A549 treated with AZD2906 at 1 μM for 4 hours (cell line): ENCODE measurements at places on chromosomes 1 and 21. TPM values are rescaled to one million over a fixed set of nuclear protein-coding genes. Genes with fewer than 3 reads are reported as not detected.

Gene TENT5C
- 0.06 to 0.13 TPM (median 0.09 TPM) in 5 replicates for total RNA-seq

Gene CYP4A22
- not detected in 5 replicates for total RNA-seq

Gene NBPF6
- 0.02 TPM in 1 of 5 replicates, not detected in the others for total RNA-seq

Gene AMY1C
- not detected in 5 replicates for total RNA-seq

Gene PSMA5
- 98.1 to 109 TPM (median 102 TPM) in 5 replicates for total RNA-seq

Gene AIM2
- total RNA-seq, result not detected in 5 replicates

Gene FCRLA
- 0.03 to 0.06 TPM in 2 of 5 replicates, not detected in the others for total RNA-seq

Gene KIAA1614
- 0.69 to 1.6 TPM (median 1.2 TPM) in 5 replicates for total RNA-seq

Gene CD1D
- 0.03 to 0.05 TPM (median 0.04 TPM) in 4 of 5 replicates, not detected in the other for total RNA-seq

Gene CFH
- total RNA-seq, result 3.7 to 4.8 TPM (median 4.2 TPM) in 5 replicates

Gene ERICH3
- total RNA-seq, result not detected in 5 replicates

Gene ITLN1
- total RNA-seq, result not detected in 5 replicates

Gene ELF3
- 104 to 139 TPM (median 124 TPM) in 5 replicates for total RNA-seq

Gene LORICRIN
- total RNA-seq, result 0.06 TPM in 1 of 5 replicates, not detected in the others

Gene RPL22
- 284 to 448 TPM (median 429 TPM) in 5 replicates for total RNA-seq

Gene RHCE
- 0.05 to 0.17 TPM in 2 of 5 replicates, not detected in the others for total RNA-seq

Gene TMED5
- 27.5 to 35.1 TPM (median 33.4 TPM) in 5 replicates for total RNA-seq

Gene DISP1
- 1.5 to 2.0 TPM (median 1.8 TPM) in 5 replicates for total RNA-seq

Gene LCE2A
- not detected in 5 replicates for total RNA-seq

Gene KRTAP11-1
- not detected in 5 replicates for total RNA-seq

Gene OVAAL
- total RNA-seq, result 0.08 to 0.17 TPM (median 0.14 TPM) in 4 of 5 replicates, not detected in the other

Gene SFN
- 494 to 656 TPM (median 566 TPM) in 5 replicates for total RNA-seq

Gene NPHS2
- total RNA-seq, result not detected in 5 replicates

Gene SLC6A17
- 5.3 to 5.9 TPM (median 5.6 TPM) in 5 replicates for total RNA-seq

Gene ATP1A4
- total RNA-seq, result 0.07 TPM in 1 of 5 replicates, not detected in the others

Gene CYP2J2
- total RNA-seq, result 0.03 to 0.11 TPM (median 0.06 TPM) in 4 of 5 replicates, not detected in the other

Gene HEYL
- 3.1 to 3.5 TPM (median 3.4 TPM) in 5 replicates for total RNA-seq

Gene SESN2
- total RNA-seq, result 6.4 to 10.4 TPM (median 7.1 TPM) in 5 replicates

Gene CR2
- total RNA-seq, result 0.01 to 0.02 TPM (median 0.02 TPM) in 3 of 5 replicates, not detected in the others

Gene EIF3I
- total RNA-seq, result 267 to 287 TPM (median 277 TPM) in 5 replicates

Gene IGSF9
- 0.12 to 0.22 TPM (median 0.15 TPM) in 5 replicates for total RNA-seq

Gene GALE
- 68.2 to 77.4 TPM (median 70.0 TPM) in 5 replicates for total RNA-seq

Gene GPR61
- 0.06 TPM in 1 of 5 replicates, not detected in the others for total RNA-seq

Gene BEND5
- total RNA-seq, result not detected in 5 replicates

Gene CD53
- not detected in 5 replicates for total RNA-seq

Gene MPZ
- total RNA-seq, result 0.12 to 0.36 TPM (median 0.24 TPM) in 5 replicates

Gene REN
- not detected in 5 replicates for total RNA-seq

Gene MSH4
- 0.02 TPM in 2 of 5 replicates, not detected in the others for total RNA-seq

Gene KRTAP13-4
- not detected in 5 replicates for total RNA-seq

Gene LCE1B
- total RNA-seq, result 0.06 to 0.10 TPM (median 0.08 TPM) in 3 of 5 replicates, not detected in the others

Gene HNRNPR
- total RNA-seq, result 145 to 210 TPM (median 158 TPM) in 5 replicates

Gene HNRNPU
- 309 to 422 TPM (median 319 TPM) in 5 replicates for total RNA-seq

Gene EPHA8
- total RNA-seq, result 0.03 to 0.06 TPM (median 0.05 TPM) in 4 of 5 replicates, not detected in the other
